ENCODE measurements at places on chromosomes 7 and 10. TPM values are rescaled to one million over a fixed set of nuclear protein-coding genes. Genes with fewer than 3 reads are reported as not detected.

DNA sequence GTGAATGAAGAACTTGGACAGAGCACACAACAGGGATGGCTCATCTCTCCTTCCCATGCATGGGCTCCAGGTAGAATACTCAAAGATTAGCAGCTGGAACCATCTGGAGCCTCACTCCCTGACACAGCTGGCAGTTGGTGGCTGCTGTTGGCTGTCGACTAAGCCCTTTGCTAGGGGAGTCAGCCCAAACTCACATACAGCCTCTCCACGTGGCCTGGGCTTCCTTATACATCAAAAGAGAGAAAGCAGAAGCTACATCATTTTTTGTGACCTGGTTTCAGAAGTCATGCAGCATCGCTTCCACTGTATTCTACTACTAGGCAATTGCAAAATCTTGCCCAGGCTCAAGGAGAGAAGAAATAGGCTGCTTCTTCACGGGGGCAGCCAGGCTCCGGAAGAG is 24.4 kb downstream of the ASNS start:
- DNase-seq, result no peak

DNA sequence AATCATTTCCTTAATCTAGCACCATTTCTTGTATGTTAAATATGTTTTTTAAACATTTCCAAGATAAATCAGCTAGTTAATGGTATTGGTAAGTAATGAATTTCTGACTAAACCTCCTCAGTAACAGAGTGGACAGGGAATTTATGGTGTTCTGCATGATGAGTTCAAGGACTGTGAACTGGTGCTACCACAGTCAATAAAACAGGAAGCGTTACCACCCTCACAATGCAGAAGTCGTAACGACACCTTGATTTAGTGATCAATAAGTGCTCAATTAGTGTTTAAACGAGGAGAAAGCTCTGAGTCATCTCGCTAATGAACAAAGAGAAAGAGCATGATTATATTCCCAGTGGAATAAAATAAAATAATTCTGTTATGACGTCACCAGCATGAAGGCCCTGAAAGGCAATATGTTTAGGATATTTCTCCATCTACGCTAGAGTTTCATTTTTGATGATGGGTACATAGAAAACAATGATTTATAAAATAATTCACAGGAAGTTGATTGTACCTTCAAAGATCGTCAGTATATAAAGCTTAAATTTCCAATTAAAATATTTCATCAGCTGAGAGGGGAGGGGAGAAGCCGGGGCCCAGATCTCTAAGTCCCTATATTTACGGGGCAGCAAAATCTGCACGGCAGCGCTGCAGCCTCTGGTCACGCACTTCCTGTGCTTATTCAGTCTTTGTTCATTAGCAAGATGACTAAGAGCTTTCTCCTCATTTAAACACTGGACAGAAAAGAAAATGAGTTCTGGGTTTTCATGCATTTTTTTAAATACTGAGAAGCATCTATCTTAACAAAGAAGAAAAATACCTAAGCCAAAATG is 400.5 kb downstream of the PTPRN2 start:
- DNase-seq, result no peak

DNA sequence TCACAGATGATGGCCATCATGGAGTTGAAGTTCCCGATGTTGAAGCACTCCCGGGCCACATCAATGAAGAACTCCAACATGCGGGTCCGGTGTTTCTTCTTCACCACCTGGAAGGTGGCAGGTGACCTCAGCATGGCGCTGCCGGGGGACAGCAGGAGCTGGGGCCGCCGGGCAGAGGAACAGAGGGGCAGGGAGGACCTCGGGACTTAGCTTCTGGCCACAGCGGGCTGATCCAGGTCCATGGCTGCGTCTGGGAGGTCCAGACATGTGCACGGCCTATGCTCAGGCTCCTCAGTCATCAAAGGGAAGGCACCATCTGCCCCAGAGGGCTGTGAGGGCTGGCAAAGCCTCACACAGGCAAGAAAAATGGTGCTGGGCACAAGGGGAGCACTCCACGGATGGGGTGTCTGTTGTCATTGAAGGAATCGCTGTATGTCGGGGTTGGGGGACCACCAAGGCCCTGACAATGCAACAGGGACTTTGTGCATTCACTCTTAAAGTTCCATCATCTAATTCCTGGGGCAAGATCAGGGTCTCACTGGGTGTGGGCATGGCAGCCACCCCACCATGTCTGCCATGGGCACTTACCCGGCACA is 60.9 kb downstream of the CSGALNACT2 start:
- peak; percentile 2 for DNase-seq

- DNase-seq, result no peak
Observed at GRCh38 chr7:105345725-105346124, 43.0 kb downstream of the SRPK2 start.

DNA sequence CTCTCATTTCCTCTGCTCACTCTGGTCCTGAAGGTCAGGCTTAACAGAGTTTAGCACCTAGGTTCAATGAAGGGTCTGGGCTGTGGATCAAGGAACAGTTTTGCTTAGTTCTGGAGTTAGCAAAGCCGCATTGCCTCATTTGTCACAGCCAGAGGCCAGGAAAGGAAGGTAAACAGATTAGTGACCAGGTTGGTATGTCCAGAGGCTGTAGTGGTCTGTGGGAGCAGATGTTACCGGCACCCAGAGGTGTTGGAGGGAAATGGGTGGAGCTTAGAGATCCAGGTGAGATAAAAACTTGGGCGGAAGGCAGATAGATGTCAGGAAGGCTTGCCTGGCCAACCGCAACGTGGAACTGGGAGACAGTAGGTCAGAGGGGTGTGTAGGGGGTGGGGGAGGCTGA is 36.6 kb upstream of the ZMIZ2 start:
- no peak for DNase-seq

DNA sequence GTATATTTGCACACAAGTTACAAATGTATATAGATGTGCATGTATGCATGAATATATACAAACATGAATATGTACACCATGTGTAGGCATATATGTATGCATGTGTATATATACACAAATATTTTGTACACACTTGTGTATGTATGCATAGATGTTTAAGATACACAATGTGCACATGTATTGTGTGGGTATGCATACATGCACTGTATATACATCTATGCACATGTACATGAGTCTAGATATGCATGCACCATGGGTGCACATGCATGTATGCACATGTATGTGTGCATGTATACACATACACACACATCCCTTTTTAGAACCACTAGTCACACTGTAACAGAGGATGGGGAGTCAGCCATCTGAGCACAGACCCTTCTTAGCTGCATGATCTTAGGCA is 249.4 kb downstream of the COBL start:
- DNase-seq, result no peak

GRCh38 chr7:20395104-20395503 is 64.4 kb downstream of the ITGB8 start:
- no peak for DNase-seq

GRCh38 chr7:33706186-33706585 is 199.2 kb upstream of the BMPER start:
- DNase-seq, result no peak

DNA sequence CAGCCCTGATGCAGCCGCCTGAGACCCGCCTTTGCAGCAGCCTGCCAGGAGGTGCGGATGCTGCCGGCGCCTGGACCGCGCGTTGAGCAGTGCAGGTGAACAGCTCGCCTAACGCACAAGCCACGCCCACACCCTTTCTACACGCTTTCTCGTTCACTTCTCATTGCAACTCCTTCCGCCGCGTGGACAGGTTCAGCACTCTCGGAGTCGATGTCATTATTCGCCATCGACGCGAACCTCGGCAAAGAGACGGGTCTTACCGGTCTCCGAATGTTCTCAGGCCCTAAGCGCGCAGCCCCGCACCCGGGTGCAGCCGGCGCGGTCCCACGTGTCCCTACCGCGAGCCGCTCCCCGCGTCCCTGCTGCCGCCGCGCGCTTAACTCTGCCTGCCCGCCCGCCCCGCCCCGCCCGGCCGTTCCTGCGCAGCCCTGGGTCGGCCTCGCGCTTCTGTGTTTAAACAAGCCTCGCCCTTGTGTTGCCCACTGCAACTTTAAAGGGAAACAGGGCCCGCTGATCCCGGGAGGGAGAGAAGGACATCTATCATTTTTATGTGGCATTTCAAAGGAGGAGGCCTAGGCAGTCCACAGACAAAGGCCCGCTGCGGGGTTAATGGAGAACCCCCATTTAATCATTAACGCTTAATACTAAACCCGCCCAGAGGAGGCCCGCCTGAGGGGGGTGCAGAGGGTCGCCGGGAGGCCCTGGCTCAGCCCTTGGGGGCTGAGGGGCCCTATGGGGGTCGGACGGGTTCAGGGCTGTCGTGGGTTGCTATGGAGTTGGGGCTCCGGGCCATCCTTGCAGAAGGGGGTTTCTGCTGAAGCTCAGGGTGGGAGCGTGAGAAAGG is 128.5 kb downstream of the WDR11 start:
- DNase-seq, result peak; percentile 47

DNA sequence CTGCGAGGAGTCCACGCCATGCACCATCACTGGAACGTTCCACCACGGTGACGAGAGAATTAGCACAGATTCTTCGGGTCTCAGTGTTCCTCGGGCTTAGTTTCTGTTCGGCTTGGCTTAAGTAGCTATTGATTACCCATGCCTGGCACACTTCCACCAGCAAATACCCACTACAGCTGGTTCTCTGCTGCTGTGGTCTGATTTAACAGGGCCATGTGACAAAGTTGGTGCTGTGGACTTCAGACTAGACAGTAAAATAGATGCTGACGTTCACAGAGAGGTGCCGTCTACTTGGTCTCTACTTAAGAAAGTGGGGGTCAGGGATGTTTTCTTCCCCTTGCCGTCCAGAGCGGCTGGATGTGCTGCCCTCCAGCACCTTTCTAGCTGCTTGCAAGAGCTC is 11.6 kb downstream of the GNA12 start:
- DNase-seq, result no peak

GRCh38 chr10:104925232-104925851 is 284.3 kb downstream of the SORCS3 start:
- DNase-seq, result no peak

GRCh38 chr7:150446288-150446938 is 4.0 kb upstream of the GIMAP8 start:
- no peak for DNase-seq

DNA sequence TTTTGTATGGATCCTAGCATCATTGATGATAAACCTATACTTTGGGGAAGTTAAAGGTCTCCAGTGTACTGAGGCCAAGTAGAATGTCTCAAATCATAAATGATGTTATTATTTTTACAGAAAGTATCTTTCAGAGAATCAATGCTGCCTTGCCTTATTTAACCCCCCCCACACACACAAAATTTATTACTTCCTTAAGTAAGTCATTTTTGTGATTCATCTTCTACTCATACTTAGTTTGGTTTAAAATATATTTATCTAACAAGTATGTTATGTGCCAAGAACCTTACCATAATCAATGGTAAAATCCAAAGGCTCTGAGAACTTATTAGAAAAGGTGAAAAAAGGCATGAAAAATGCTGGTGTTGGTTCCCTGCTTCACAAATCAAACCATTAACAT is 18.8 kb upstream of the CLDN12 start:
- DNase-seq, result no peak

DNA sequence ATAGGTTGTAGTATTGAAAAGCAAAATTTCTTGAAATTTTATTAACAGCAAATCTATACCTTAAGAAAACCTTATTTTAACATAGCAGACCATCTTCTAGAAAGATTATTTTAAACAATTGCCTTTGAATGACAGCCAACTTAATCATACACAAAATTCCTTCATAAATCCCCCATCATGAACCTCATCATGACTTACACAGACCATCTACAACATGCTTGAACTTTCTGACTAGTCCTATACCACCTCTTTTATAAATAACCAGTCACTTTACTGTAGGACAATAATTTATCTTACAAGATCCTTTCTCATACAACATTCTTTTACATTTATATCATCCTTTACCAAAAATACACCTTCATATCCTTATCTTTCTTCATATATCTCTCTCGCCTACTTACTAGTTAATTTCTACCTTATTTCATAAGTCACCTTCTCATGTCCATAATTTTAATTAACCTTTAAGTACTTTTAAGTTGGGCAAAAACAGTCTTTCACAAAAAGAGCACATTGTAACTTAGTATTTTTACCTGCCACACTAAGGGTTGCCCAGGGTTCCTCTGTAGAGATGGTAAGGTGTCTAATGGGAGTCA is 16.6 kb upstream of the PTN start:
- DNase-seq, result no peak

DNA sequence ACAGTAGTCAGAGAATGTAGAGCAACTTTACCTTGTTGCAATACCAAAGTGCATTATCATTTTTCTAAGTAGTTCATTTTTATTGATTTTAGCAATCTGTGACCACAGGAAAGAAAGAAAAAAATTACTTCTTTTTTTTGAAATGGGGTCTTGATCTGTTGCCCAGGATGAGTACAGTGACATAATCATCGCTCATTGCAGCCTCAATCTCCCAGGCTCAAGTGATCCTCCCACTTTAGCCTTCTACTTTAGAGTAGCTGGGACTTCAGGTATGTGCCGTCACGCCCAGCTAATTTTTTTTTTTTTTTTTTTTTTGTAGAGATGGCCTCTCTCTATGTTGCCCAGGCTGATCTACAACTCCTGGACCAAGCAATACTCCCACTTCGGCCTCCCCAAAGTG is 11.4 kb upstream of the OAT start:
- no peak for DNase-seq

- DNase-seq, result no peak
Observed at GRCh38 chr7:101915000-101915399, 97.6 kb downstream of the CUX1 start.

DNA sequence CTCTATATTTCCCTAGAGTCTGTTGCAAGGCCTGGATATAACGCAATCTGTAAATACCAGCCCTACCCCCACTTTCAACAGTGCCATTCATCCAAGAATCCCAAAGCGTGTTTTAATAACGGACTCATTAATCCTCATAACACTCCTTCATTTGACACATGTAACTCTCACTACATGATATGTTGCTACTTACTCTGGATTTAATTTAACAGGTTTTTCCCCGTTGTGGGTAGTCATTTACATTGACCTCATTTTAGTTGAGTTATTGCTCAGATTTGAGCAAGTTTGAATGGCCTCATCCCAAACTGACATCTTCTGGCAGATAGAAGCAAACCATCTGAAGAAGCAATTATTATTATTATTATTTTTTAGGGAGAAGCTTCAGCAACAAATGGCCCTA is 125.4 kb upstream of the NPVF start:
- no peak for DNase-seq

The PRLHR gene
- 2.4 TPM for total RNA-seq

The CH25H gene
- 0.82 TPM for total RNA-seq

The SGPL1 gene
- total RNA-seq, result 40.4 TPM

The GAD2 gene
- total RNA-seq, result 14.3 TPM

The PHTF2 gene
- 39.9 TPM for total RNA-seq

The COL26A1 gene
- total RNA-seq, result 14.3 TPM

The TLL2 gene
- 0.82 TPM for total RNA-seq

The SPDYE5 gene
- total RNA-seq, result not detected

The CYP2C8 gene
- 1.2 TPM for total RNA-seq

All from frontal cortex (tissue), 4 donors.